Left cardiac atrium (tissue), 4 donors: ENCODE measurements at places on chromosomes 12 and 14. TPM values are rescaled to one million over a fixed set of nuclear protein-coding genes. Genes with fewer than 3 reads are reported as not detected.

Gene PAH
- total RNA-seq: 0.32 TPM

Gene CCDC175
- total RNA-seq: not detected

Gene RNASE3
- not detected for total RNA-seq

Gene CLEC14A
- total RNA-seq: 47.4 TPM

Gene GNB3
- 2.3 TPM for total RNA-seq

Gene P2RX2
- not detected for total RNA-seq

Gene MYH6
- 11,820 TPM for total RNA-seq

Gene CCDC177
- total RNA-seq: not detected

Gene TAS2R43
- total RNA-seq: not detected

DNA sequence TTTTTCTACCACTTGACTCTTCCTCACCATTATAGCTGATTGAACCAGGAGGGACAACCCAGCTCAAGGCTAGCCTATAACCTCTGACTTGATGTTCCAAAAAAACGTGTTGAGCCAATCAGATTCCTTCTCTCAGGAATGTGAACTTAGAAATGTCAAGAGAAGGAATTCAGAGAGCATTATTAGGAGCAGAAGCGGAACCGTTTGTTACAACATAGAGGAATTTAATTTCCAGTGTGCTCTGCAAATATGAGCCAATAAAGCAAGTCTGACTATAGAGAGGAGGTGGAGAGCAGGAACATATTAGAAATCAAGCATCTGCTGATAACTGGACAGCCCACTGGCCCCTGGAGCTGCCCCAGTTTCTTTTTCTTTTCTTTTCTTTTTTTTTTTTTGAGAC is 15.3 kb upstream of the PELI2 start:
- DNase-seq: no peak

DNA sequence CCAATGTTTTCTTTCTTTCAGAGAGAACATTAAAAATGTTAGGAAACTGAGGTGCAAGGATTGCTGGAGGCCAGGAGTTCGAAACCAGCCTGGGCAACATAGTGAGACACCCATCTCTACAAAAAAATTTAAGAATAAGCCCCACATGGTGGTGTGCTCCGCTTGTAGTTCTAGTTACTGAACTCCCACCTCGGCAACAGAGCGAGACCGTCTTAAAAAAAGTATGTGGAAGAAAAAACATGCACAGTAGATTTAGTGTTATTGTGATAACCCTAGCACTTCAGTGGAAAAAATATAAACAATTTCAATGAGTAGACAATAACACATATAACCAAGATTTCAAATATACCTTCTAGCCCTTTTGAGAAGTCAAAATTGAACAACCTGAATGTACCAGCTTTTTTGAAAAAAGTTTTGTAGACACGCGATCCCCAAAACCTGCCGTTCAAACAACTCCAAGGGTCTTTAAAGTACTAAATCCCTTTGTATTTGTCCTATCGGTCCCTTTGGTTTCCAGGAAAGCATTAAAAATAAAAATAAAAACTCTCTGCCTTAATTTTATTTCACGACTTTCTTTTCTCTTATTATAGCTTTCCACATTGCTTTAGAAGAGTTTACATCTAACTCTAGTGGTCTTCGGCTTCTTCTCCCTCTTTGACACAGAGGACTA is 1.0 kb upstream of the ANO6 start:
- DNase-seq: no peak

DNA sequence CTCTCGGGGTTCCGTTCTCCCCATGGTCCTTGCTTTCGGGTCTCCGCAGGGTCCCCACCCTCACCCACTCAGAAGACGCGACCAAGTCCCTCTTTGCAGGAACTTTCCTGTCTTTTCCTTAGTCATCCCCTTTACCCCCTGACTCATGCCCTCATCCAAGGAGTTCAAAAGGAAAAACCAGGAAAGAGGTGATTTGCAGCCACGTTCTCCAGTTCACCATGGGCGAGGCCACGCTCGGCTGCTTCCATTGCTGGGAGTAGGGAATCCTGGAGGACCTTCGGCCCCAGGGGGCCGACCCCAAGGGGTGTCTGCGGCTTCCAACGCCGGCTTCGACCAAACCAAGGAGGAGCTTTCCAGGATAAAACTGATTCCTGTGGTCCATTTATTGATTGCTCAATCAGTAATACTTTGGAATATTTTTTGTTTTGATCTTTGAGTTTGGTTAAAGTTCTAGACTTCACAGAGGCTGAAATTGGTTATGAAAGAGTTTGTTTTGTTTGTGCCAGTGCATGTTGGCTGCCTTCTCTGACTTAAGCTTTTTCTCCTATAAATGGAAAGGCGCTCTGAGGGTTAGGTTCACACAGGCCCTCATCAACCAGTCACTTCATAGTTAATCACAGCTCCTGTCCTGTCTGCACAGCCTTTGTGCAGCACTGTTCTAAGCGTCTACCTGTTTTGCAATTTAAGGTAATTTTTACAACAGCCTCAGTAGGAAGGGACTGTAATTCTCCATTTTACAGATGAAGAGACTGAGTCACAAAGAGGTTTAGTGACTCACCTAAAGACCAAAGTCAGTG is 827 bp downstream of the ALDH2 start:
- peak; percentile 45 for DNase-seq

DNA sequence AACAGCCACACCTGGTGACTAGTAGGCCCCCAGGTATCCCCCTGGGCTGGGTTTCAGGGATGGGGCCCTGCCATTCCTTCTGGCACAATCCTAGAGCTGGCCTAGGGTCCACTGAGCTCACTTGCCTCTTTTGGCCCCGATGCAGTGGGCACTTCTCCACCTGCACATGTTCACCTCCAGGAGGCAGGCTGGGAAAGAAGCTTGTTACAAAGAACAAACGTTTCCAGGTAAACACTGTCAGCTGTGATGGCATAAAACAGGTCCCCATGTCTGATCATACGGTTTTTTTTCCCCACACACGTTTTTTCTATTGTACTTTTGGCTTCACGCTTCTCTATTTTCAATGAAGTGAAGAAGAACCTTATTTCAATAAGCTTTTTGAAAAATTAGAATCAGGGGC is 15.8 kb upstream of the HVCN1 start:
- DNase-seq: no peak

- no peak for DNase-seq
These were observed 30.0 kb upstream of the OR4E1 start for GRCh38 chr14:21703357-21704326.

GRCh38 chr14:54713379-54713778 is 146.5 kb downstream of the SAMD4A start:
- DNase-seq: no peak

DNA sequence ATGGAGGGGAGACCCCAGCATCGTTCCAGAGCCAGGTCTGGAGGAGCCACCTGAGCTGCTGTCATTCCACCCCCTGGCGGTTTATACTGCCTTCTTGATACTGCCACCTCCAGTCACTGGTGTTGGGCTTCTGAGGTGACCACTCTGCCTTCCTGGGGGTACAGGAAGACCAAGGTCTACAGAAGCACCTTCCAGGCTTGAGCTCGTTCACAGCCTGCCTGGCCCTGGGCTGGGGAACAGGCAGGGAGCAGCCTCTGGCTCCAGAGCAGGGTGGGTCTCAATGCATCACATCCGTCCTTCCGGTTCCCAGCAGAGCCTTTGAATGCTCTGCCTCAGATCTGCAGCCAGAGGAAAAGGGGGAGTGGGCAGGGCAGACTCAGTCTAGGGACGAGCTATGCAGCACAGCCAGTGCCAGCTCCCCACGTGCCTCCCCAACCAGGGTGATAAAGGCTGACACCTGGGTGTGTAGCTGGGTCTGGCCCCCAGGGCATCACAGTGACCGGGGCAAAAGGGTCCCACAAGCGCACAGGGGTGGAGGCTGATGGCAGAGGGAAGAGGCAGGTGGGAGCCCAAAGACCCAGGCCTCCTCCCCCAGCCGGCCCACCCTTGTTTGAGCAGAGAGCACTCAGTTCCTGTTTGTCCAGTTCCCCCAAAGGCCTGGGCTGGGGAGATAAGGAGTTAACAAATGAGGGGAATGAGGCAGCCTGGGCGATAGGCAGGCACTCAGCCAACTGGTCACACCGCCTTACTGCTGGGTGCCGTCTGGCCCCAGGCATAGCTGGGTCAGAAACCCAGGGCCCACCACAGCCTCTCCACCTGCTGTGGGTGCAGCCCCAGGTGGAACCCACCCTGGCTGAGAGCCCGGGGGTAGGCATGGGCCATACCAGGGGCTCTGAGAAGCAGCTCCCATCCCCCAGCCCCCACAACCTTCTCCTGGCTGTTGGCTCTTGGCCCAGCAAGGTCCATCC is 17.1 kb downstream of the DEGS2 start:
- DNase-seq: peak; percentile 83

- DNase-seq: peak; percentile 34
These were observed 10.8 kb downstream of the TMEM52B start for GRCh38 chr12:10189653-10190052.

DNA sequence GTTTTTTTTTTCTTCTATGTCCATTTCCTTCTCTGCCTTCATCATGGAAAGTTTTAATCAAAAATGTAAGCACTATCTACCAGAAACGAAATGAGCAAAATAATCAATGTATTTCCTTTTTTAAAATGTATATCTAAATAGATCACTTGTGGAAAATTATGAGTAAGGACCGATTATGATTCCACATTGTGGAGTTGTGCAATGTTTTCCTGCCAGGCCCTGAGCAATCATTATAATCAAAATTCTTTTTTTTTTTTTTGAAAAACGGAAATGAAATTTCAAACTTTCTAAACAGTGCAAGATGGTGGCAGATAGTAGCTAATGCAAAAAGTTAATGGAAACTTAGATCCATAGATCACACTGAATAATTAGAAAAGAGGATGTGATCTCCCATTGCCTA is 1074.6 kb upstream of the TMEM132C start:
- no peak for DNase-seq

DNA sequence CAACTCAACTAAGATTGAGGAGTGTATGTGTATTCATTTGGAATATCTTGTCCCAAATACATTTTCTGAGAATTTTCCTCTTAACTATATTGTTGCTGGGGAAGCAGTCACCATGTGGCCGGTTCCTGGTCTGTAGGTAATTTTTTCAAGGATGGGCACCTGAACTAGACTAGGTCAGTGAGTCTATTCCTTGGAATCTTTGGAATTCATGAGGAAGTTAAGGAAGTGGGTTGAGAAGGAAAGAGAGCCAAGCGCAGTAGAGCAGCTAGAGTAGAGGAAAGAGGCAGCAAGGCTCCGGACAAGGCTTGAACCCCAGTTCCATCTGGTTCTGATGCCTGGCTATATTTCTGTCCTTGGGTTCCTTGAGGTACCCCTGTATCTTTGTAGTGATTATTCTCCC is 183.7 kb downstream of the DACT1 start:
- no peak for DNase-seq

DNA sequence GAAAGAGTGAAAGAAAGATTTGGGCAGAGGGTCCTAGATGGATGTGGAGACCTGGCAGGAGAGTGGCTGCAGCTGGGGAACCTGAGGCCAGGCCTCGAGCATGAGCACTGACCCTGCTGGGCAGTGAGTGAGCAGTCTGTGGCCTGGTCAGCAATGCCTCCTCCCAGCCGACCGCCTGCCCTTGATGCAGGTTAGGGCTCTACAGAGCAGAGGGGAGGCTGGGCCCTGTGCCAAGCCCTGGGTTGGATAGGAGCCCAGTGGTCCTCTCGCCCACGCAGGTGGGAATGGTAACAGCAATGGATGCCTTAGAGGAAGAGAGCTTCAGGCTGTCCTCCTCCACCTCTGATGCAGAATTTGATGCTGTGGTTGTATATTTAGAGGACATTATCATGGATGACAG is 59.8 kb downstream of the RAB35 start:
- DNase-seq: no peak

DNA sequence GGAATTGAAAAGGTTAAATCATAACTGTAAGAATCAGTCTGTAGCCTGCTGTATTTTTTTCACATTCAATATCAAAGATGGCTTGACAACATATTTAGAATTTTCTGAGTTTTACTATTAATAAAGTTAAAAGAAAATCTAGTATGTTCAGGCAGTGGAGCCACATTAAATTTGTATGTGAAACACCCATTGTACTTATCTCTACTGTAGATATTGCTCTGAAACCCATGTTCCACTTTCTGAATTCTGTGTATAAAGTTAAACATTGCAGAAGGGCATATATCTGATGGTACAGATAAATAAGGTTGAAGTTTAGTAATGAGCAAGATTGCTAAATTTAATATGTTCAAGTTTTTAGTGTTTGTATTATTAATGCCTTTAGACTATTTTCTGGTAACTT is 172.7 kb downstream of the FOXA1 start:
- DNase-seq: no peak

DNA sequence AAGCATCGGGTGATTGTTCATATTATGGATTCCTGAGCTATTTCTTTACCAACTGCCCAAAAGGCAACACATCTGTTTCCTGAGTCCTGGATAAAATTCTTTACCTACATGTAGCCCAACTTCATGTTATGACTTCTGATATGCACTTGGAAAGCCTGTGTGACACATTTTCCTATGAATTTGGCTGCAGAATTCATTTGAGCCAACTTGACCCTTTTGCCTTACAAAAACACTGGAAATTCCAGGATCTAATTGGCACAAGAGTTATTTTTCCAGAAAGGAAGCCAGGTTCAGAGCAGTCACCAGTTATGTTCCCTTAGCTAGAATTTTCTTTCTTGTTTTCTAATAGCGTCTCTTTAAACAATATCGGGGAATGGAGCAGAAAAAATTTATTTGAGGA is 202.5 kb upstream of the LRIG3 start:
- DNase-seq: no peak

DNA sequence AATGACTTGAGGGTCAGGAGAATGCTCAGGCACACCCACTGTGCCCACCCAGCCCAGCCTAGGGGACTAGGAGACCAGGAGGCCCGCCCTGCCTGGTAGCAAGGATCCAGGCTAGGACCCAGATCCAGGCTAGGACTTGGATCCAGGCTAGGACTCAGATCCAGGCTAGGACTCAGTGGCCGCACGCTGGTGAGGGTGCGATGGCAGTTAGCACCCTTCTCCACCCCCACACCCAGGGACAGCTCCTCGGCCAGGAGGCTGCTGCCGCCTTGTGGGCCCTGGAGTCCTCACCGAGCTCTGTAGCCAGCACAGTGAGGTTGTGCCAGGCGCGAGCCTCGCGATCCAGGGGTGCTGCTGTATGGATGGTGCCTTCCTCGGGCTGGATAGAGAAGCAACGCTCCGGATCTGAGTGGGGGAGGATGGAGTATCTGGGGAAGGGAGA is 5.1 kb downstream of the CDH24 start:
- DNase-seq: no peak

DNA sequence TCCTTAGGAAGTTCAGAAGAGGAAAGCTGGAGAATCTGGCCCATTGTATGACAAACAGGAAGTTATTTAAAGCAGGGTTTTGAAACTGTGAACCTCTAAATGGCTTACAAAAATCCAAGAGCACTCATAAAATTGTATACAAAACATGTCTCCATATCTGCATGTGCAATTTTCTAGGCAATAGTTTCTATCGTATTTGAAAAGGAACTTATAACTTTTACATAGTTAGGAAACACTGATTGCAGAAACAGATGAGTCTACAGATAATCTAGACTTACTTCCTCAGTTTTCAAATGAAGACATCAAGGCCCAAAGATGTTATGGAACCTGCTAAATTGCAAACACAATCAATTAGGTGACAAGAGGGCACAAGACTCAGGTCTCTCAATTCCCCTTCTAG is 53.3 kb upstream of the ETV6 start:
- no peak for DNase-seq
